Skin of body (tissue), 3 donors: ENCODE measurements at places on chromosomes 2 and 18. TPM values are rescaled to one million over a fixed set of nuclear protein-coding genes. Genes with fewer than 3 reads are reported as not detected.

CIDEA gene
- 11.1 TPM for total RNA-seq

GRCh38 chr2:203718087-203718486 lies 11.6 kb downstream of the CD28 start:
- no peak for DNase-seq

TWIST2 gene
- 60.3 TPM for total RNA-seq

CD207 gene
- total RNA-seq = 5.3 TPM

GALNT5 gene
- 8.3 TPM for total RNA-seq

DNA sequence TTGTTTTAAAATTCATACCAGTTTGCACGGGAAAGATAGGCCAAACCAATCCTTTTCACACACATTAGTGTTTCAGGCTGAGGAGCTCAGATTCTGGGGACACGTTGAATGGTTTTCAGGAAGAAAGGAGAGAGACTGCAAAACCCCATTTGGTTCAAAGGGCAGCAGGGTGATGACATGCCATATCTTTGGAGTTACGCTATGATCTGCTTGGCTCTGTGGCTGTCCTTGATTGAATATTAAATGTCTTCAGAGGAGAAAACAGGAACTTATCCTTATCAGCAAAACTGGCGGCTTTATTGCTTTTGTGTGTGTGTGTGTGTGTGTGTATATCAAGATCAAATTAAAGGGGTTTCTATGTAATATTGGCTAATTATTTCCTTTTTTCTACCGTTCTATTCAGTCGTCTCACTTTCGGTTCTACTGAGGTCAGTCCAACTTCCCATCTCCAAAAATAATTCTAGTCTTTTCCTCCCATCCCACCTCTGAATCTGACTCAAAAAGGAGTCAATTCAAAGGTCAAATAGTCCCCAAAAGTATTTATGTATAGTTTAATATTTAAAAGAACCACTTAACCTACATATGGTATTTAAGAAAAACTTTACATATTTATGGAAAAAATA lies 292.9 kb upstream of the CCDC68 start:
- DNase-seq = no peak

GNAL gene
- total RNA-seq = 4.1 TPM

GRCh38 chr2:47041063-47041462 lies 114.0 kb downstream of the STPG4 start:
- peak; percentile 28 for DNase-seq

OR6B2 gene
- total RNA-seq = not detected

G6PC2 gene
- total RNA-seq = not detected

GRCh38 chr2:127155028-127155581 lies 48.2 kb upstream of the BIN1 start:
- peak; percentile 78 for DNase-seq

DNA sequence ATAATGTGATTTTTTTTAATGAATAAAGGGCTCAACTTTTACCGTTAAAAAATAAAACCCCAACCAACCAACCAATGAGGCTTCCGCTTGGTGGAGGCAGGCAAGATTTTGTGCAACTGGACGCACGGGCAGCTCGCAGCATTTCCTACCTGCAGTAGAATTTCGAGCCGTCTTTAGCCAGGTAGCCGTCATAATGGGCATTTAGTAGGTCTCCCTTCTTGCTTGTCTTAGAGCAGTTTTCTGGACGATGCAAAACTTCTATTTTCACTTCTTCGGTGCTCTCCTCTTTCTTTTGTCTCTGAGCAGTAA lies 316 bp downstream of the FKBP7 start:
- DNase-seq = no peak

MAL gene
- total RNA-seq = 2.4 TPM

GRCh38 chr18:74154716-74155115 lies 6.4 kb downstream of the TIMM21 start:
- no peak for DNase-seq

ATG16L1 gene
- 20.3 TPM for total RNA-seq

DNA sequence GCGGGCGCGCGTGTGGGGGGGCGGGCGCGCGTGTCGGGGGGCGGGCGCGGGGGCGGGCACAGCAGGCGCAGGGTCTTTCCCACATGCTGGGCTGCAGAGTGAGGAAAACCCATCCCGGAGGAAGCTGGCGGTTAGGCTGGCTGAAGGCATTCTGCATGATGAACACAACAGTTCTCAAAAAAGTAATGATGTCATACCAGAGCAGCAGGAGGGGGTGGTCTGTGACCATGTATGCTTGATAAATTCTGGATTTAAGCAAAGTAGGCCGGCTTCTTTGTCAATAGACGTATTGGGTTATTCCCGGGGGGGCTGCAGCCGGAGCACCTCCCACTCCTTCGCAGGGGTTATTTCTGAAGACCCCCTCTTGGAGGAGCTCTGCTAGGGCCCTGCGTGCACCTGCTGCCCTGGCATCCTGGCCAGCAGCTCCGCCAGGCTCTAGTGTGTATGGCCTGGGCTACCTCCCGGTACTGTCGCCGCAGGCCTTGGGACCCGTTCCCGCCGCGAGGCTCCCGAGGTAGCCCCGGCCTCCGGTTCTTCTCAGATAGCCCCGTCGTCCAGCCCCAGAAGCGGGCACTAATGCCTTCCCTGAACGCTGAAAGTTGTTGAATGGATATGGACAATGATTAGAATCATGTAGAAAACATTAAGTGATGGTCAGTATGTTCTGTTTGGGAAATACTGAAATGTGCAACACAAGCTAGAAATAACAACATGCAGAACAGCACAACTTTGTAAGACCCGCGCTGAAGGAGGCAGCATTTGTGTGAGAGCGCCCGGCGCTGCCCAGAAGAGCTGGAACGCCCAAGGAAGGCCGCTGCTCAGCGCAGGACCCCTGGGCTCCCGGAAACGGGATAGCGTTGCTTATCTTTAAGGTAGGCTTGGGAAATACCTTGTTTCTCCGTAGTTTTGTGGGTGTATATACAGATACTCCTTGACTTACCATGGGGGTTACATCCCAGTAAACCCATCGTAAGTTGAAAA lies 101.4 kb upstream of the RAB6C start:
- DNase-seq = peak; percentile 82

GRCh38 chr2:121748202-121748601 lies 7.2 kb upstream of the TSN start:
- DNase-seq = no peak

GRCh38 chr2:219490600-219491130 lies 8.0 kb upstream of the GMPPA start:
- DNase-seq = no peak

- DNase-seq = peak; percentile 28
These were observed 38.8 kb upstream of the BMP10 start for GRCh38 chr2:68909793-68910674.

PLB1 gene
- total RNA-seq = 7.2 TPM

DNA sequence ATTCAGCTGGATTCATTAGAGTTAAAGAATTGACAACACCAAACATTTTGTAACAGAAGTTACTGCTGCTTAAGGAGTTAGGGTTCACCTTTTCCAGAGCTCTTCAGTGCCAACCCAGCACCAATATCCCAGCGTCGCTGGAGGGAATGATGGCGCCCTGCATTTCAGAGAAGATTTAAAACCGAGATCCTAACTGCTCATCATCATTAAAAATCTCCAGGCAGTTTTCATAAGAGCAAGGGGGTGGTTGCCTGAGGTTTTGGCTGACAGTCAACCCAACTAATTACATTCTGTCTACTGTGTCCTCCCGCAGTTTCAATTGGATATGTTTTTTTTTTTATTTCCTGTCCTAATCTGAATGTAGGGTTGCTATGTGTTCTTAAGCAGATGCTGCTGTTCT lies 509.6 kb upstream of the TCF4 start:
- DNase-seq = no peak

DNA sequence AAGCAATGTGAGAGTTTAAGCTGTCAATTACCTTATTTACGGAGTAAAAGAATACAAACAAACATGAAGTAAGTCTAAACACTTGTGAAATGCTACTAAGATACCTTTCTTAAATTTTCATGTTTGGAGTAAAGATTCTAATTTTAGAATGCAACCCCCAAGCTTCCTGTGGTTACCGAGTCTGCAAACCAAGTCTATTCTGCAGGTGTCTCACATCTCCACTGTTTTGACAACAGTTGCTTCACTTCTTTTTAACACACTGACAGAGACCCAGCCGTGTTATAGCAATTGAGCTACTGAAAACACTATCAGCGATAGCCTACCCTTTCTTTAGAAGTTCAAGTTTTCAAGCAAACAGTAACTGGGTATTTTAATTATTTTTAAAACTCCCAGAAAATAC lies 608.3 kb downstream of the ERBB4 start:
- no peak for DNase-seq

- DNase-seq = no peak
These were observed 10.9 kb downstream of the NHEJ1 start for GRCh38 chr2:219149667-219150066.

DNA sequence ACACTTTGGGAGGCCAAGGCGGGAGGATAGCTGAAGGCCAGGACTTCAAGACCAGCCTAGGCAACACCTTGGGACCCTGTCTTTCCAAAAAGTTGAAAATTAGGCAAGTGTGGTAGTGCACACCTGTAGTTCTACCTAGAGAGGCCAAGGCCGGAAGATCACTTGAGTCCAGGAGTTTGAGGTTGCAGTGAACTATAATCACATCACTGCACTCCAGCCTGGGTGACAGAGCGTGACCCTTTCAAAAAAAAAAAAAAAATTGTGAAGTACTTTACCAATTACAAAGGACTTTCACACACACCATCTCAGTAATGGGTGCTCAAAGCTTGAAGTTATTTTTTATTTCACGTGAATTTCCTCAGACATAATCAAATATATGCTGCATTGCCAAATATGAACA lies 65.0 kb downstream of the ATAD2B start:
- no peak for DNase-seq
